ENCODE measurements at places on chromosomes 1 and 21.

- no peak for DNase-seq
Observed at GRCh38 chr1:214264196-214264595, 16.8 kb upstream of the SMYD2 start.

DNA sequence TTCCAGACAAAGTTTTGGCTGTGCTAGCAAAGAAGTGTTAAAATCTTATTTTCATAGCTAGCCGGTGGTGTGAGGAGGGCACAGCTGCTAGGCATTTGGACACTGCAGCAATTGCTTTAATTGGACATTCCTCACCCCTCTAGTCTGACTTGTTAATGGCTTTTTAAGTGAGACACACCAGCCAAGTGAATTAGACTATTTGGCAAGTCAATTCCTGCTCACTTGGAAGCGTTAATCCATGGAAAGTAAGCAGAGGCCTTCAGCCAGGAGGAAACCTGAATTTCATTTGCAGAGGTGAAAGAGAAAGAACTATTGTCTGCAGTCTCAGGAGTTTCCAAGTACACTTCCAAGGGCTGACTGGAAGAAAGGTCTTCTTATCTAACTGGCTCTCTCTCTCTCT is 175.7 kb downstream of the ST6GALNAC3 start:
- DNase-seq: no peak

GRCh38 chr1:155892796-155893195 is 18.4 kb downstream of the RIT1 start:
- DNase-seq: no peak

GRCh38 chr21:44749759-44750674 is 38.6 kb upstream of the TSPEAR start:
- no peak for DNase-seq

DNA sequence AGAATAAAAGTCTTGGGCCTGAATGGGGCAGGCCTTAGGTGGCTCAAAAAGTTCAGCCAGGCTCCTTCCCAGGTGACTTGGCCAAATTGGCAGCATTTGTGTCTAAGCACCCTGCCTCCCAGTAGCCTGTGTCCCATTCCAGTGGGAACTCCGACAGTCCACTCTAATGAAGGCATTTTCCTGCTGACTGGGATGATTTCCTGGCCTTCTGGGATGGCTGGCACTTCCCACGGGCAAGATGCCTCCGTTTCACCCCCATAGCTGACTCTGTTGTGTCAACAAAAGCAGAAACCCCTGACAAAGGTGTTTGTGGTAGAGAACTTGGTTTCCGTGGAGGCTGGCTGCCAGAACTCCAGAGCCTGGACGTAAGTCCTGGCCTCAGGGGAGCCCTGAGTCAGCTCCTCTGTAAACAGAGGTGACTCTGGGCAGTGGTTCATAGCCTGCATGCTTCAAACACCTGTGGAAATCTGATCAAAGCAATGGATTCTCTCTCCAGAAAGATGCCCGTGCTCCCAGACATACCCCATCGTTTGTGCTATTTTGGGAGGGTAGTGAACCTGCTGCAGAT is 36.6 kb downstream of the WNT3A start:
- no peak for DNase-seq

GRCh38 chr1:210571356-210572284 is 242.9 kb downstream of the HHAT start:
- no peak for DNase-seq

DNA sequence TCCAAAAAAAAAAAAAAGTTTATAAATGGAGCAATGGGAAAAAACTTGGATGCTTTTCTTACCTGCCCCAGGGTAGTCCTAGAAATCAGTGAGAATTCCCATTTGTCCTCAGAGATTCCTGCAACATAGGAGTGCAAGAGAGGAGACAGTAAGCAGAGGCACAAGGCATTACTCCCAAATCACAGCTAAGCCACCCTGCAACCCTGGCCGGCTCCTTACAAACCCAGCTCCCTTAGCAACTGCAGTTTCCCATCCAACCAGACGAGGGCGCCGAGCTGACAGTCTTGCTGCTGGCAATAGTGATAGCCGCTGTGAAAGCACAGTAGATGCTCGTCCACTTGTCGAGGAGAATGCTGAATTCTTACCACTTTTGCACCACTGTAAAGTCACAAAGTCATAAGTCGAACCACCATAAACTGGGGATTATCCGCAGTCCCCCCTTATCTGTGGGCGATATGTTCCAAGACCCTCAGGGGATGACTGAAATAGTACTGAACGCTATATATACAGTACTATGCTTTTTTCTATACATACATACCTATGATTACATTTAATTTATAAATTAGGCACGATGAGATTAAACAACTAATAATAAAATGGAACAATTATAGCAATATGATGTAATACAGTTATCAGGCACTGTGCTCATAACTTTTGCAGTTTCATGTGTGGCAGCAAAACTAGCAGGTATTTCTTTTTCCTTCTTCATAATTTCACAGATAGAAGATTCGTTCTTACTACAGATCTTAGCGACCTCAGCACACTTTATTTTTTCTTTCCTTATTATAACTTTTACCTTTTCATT is 6.0 kb upstream of the PITHD1 start:
- DNase-seq: peak; percentile 61

- no peak for DNase-seq
Observed at GRCh38 chr21:7917729-7918128, 2603.7 kb upstream of the TPTE start.

DNA sequence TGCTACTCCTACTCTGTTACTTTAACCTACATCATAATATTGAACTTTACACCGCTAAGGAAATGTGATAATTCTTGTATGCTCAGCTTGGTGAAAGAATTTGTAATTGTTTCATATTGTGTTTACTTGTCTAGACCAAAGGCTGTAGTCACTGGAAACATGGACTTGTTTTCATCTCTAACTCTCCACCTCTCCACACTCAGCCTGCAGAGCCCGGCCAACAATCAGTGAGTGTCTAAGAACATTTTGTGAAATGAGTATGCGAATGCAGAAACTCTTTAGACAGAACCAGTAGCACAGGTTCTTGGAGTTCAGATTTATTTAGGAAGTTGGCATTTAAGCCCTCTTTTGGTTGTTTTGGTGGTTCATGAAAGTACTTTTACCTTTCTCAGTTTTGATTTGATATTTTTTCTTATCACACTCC is 3.2 kb upstream of the RWDD3 start:
- no peak for DNase-seq

DNA sequence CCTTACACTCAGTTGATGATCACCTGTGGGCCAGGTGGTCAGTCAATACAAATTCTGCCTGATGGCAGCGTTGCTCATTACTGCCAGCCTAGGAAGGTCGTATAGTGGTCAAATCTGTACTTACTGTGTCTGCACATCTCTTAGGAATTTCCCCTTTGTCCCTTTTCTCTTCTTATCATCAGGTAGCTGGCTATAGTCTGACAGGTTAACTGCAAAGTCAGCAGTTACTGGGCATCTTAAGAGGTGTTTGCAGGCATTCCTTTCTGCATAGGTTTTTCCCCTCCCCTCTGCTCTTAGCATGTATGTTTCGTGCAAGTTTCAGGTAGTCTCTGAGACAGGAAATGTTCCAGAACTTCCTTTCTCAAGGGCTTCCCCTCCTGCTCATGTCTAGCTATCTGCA is 298.7 kb downstream of the LRRIQ3 start:
- DNase-seq: no peak

GRCh38 chr1:222557148-222557547 is 9.2 kb upstream of the HHIPL2 start:
- no peak for DNase-seq

GRCh38 chr1:152251391-152251790 is 27.4 kb upstream of the HRNR start:
- no peak for DNase-seq

DNA sequence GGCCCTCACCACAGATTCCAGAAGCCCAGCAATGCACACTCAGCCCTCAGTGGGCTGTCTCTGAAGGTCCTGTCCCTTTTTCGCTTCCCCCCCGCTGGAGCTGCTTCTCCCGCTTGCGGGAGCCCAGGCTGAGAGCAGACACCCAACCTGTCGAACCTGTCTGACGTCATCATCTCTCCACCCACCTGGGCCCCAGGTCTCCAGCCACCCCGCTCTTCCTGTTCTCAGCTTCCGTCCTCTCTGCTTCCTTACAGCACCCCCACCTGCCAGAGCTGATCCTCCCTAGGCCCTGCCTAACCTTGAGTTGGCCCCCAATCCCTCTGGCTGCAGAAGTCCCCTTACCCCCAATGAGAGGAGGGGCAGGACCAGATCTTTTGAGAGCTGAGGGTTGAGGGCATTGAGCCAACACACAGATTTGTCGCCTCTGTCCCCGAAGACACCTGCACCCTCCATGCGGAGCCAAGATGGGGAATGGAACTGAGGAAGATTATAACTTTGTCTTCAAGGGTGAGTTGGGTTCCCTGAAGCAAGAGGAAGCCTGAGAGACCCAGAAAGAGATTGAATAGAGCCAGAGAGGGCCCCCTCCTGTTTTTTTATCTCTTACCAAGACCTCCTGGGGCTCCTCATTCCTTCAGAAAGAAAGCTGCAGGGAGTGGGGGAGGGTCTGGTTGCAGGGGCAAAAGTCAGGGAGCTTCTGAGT is at the start of gene RAB25:
RAB25 (plus strand) TSS at position 224 of the 700 bp plus-strand sequence; CDS start at position 465, 241 bp downstream.
- no peak for DNase-seq

- DNase-seq: no peak
Observed at GRCh38 chr1:117286145-117286544, 75.4 kb upstream of the VTCN1 start.

GRCh38 chr1:201128476-201128875 is 1.5 kb upstream of the ASCL5 start:
- DNase-seq: no peak

DNA sequence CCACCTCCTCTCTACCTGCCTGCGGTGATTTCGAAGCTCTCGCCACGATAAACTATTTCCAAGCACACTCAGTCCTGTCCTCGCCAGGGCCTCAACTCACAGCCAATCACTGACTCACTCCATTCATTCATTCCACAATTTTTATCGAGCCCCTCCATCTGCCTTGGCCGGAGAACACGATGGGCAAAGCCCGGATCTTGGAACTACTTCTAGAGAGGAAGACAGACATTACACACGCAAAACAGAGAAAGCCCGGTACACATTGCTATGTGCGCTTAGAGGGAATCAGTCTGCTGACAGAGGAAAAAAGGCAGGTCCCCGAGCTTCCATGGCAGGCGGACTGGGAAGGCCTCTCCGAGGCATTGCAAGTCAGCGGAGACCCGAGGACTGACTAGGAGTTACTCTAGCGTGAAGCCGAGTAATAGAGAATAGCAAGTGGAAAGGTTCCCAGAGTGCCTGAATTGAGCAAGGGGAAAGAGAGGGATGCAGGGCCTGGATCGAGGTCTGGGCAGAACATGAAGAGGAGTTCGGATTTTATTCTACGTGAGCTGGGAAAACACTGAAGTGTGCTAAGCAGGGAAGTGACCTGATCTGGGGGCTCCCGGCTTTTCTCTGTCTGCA is 54.2 kb upstream of the DNAJC6 start:
- no peak for DNase-seq

- peak; percentile 64 for DNase-seq
Observed at GRCh38 chr1:39268112-39268581, 63.7 kb downstream of the MACF1 start.

DNA sequence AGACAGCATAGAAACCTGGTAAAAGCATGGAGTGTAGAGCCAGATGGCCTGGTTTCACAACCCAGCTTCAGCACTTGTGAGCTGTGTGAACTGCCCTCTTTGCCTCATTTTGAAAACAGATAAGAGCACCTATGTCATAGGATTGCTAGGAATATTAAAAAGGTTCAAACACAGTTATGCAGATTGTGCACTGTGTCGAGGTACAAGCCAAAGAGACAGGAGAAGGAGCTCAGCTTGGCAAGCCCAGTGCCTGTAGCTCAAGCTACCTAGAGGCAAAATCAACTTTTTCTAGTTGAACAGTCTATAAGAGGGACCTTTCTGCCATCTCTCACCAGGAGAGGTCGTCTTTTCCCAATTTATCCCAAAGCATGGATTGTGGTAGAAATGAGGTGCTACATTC is 5.0 kb downstream of the CHODL start:
- DNase-seq: no peak

DNA sequence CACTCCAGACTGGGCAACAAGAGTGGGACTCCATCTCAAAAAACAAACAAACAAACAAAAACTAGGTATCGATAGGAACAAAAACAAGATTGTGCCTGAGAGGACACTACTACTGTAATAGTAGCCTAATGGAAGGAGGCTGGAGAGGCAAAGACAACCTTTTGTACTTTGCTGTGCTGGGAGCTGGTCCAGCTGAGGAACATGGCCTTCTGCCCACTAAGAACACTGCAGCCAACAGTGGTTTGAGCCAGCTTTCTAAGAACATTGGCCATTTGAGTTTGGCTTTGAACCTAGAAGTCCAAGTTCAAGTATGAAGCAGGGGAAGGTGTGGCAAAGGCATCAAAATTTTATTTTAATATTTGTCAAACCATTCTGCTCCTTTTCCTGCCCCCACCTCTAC is 22.7 kb upstream of the RGS8 start:
- DNase-seq: no peak

DNA sequence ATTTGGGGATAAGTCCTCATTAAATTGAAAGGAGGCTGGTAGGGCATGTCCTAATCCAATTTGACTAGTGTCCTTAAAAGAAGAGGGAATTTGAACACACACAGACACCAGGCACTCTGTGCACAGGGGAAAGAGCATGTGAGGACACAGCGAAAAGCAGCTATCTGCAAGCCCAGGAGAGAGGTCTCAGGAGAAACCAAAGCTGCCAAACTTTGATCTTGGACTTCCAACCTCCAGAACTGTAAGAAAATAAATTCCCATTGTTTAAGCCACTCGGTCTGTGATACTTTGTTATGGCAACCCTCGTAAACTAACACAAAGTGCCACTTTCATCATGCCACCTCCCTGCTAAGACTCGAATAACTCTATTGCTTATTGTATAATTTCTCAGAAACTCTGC is 13.8 kb downstream of the PLA2G4A start:
- no peak for DNase-seq

DNA sequence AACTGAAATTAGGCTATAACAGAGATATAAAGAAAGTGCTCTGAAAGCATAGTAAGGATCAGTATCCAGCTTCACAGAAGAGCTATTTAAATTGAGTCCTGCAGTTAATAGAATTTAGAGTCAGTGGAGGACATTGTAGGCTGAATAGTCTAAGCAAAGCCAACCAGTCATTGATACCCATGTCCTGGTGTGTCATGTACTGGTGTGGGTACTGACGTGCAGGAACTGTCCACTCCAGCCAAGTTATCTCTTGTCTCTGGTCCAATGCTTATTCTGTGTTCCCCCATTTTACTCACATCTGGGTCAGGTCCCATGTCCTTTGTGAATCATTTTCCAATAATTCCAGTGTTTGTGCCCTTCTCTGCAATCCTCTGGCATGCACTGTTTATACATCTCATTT is 90.0 kb downstream of the MACF1 start:
- no peak for DNase-seq

DNA sequence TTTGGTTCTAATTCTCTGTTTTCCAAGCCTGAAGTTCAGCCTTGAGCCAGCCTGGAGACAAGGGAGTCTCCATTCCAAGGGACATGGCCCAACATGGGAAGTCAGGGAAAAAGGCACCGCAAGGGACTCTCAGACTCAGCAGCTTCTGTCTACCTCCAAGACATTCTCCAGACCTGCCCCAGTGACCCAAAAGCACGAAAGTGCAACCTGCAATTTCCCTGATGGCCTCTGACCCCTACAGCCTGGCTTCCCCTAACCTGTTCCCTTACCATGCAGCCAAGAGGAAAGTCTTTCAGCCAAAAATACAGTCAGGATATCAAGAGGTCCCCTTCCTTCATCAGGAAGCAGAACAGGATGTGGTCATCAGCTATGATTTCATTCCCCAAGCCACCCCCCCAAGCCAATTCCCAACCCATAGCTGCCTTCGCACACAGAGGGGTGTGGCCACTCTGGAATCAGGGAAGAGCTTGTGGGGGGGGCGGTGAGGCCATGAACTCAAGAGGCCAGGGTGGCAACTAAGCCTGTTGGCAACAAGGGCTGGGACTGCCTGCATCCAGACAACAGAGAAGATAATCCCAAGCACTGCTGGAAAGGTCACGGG is 59.2 kb downstream of the TIAM1 start:
- DNase-seq: peak; percentile 83
